ENCODE measurements at places on chromosomes 12 and 14.

GRCh38 chr12:39044754-39045153 is 139.4 kb upstream of the CPNE8 start:
- no peak overlapping the region for H3K4me3 ChIP-seq
- H3K4me1 ChIP-seq, result no peaks in the 10 kb centered on the region
- H3K27ac ChIP-seq, result no peak overlapping the region
- no peaks in the 10 kb centered on the region for H3K27me3 ChIP-seq

DNA sequence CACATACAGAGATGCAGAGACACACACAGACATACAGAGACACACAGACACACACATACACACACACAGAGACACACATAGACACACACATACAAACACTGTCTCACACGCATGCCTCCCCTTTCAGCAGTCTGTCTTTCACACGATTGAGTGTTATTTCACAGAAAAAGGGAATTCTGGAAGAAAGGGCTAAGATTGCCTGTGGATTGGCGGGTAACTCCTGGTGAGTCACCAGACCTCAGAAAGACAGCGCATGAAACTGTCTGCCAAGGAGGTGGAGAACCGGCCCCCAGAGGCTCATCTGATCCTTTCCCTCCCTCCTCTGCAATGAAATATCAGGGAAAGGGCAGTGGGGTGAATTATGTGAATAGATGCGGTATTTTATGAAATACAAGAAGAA is 127.2 kb upstream of the GSC start:
- no peak overlapping the region for H3K4me3 ChIP-seq
- H3K36me3 ChIP-seq, result no peaks in the 10 kb centered on the region
- H3K27ac ChIP-seq, result no peak overlapping the region
- no peaks in the 10 kb centered on the region for H3K4me1 ChIP-seq
- H3K27me3 ChIP-seq, result peaks cover 54% of the 10 kb centered on the region

GRCh38 chr14:75859746-75860145 is 122.0 kb downstream of the TGFB3 start:
- H3K36me3 ChIP-seq, result peaks cover 2% of the 10 kb centered on the region
- no peak for DNase-seq
- no peaks in the 10 kb centered on the region for H3K27me3 ChIP-seq
- H3K27ac ChIP-seq, result no peak overlapping the region
- H3K4me1 ChIP-seq, result peaks cover 31% of the 10 kb centered on the region
- no peak overlapping the region for H3K4me3 ChIP-seq

DNA sequence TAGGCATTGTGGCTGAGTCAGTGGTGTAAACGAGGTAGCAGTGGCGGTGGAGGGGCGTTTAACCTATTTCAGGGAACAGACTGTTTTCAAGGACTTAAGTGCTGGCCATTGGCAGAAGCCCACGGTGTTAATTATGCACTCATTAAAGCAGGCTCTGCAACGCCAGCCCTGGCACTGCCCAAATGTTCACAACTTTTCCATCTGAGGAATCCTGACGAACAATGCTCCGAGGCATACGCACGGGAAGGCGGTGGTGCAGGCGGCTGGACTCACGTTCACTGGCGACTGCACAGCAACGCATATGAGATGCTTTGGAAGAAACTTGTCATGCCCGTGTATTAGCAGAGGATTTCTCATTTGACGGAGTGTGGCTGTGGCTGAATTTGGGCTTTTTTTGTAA is 70.6 kb upstream of the SLC24A4 start:
- H3K27me3 ChIP-seq, result peaks cover 26% of the 10 kb centered on the region
- H3K4me3 ChIP-seq, result no peak overlapping the region
- H3K27ac ChIP-seq, result no peak overlapping the region
- DNase-seq, result no peak
- no peaks in the 10 kb centered on the region for H3K36me3 ChIP-seq
- no peaks in the 10 kb centered on the region for H3K4me1 ChIP-seq

GRCh38 chr14:101197595-101198397 is 294.3 kb upstream of the RTL1 start:
- no peak for DNase-seq
- no peaks in the 10 kb centered on the region for H3K27me3 ChIP-seq
- no peak overlapping the region for H3K27ac ChIP-seq
- no peaks in the 10 kb centered on the region for H3K36me3 ChIP-seq

GRCh38 chr14:60723116-60723906 is 840 bp downstream of the SIX4 start:
- H3K27ac ChIP-seq, result peak overlapping the region; percentile 80
- H3K4me3 ChIP-seq, result peak overlapping the region; percentile 78
- peaks cover 19% of the 10 kb centered on the region for H3K36me3 ChIP-seq
- no peaks in the 10 kb centered on the region for H3K27me3 ChIP-seq

- H3K27ac ChIP-seq, result no peak overlapping the region
- no peak overlapping the region for H3K4me3 ChIP-seq
- H3K27me3 ChIP-seq, result no peaks in the 10 kb centered on the region
- H3K36me3 ChIP-seq, result no peaks in the 10 kb centered on the region
- no peaks in the 10 kb centered on the region for H3K4me1 ChIP-seq
Measured at GRCh38 chr14:68722968-68723566, 69.8 kb downstream of the ZFP36L1 start.

DNA sequence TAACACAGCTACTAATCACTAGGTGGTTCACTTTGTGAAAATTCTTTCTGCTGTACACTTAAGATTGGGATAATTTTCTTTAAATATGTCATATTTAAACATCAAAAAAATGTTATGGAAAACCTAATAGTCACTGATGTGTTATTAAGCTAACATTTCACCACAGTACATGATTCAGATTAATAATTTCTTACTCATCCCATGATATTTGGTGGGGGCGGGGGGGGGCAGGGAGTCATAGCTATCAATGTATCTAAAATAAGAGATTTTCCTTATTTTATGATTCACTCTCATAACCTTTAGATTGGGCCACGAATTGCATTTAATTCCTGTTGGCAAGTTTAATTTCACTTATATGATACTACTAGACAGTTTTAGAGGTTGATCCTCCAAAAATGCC is 88.8 kb downstream of the KCNH5 start:
- no peaks in the 10 kb centered on the region for H3K4me1 ChIP-seq
- no peak overlapping the region for H3K4me3 ChIP-seq
- H3K27ac ChIP-seq, result no peak overlapping the region
- no peak for DNase-seq
- H3K27me3 ChIP-seq, result no peaks in the 10 kb centered on the region

DNA sequence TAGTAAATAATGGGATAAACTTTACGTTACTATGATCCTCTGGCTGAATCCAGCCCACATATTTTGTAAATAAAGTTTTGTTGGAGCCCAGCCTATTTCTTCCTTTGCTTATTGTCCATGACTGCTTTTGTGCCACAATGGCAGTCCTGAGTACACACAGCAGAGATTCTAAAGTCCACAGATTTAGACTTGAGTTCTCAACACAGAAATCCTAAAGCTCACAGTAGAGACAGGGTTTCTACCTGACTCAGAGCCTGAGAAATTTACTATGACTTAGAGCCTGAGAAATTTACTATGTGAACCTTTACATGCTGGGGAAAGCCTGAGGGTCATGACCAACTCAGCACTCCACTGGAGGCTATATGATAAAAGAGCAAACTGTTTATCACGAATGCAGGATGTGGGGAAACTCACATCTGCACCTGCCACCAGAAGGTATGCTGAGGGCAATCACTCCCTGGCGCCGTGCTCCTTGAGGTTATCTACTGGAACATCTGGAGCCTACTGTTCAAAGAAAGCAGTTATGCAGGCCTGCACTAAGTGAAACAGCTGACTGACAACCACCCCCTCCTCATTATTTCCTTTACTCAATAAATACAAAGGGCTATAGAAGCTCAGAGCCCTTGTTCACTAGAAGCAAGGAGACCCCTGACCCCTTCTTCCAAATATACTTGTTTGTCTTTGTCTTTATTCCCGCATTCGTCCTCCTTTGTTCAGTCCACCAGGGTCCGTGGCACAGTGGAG is 52.6 kb upstream of the BICD1 start:
- no peaks in the 10 kb centered on the region for H3K36me3 ChIP-seq
- no peak overlapping the region for H3K27ac ChIP-seq
- peak; percentile 60 for DNase-seq
- H3K4me3 ChIP-seq, result no peak overlapping the region
- H3K27me3 ChIP-seq, result no peaks in the 10 kb centered on the region

DNA sequence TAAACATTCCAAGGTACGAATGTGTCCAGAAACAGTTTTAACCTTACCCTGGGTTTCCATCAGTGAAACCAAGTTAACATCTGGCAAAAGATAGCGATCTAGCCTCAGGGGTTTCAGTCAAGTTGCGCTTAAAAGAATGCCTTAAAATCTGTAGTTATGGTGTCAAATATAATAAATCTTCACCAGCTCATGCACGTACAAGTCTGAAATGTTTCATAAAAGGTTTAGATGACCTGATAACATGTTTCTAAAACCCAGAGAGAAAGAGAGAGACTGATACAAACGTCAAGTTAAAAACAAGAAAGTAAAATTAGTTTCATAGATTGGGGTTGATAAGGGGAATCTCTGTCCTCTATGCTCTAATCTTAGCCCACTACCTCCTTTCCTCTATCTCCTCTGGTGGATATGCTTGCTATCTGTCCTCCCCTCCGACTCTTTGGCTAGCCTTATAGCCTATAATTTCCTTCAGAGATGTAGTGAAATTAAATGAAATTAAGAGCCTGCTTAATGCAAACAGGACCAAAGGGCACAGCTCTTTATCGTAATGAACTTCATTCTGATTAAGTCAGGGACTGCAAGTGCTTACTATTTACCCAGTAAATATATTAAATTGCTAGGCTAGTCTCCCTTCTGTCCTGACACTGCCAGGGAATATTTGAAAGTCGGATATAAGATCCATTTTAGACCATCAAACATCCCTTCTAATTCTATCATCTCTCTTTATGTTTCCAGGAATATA is 18.4 kb upstream of the FOS start:
- no peak overlapping the region for H3K4me3 ChIP-seq
- H3K36me3 ChIP-seq, result no peaks in the 10 kb centered on the region
- peak overlapping the region; percentile 41 for H3K27ac ChIP-seq
- H3K27me3 ChIP-seq, result no peaks in the 10 kb centered on the region

GRCh38 chr12:121578230-121579189 is 2.3 kb downstream of the KDM2B start:
- H3K4me1 ChIP-seq, result peaks cover 45% of the 10 kb centered on the region
- peak overlapping the region; percentile 86 for H3K4me3 ChIP-seq
- H3K36me3 ChIP-seq, result no peaks in the 10 kb centered on the region
- DNase-seq, result no peak

DNA sequence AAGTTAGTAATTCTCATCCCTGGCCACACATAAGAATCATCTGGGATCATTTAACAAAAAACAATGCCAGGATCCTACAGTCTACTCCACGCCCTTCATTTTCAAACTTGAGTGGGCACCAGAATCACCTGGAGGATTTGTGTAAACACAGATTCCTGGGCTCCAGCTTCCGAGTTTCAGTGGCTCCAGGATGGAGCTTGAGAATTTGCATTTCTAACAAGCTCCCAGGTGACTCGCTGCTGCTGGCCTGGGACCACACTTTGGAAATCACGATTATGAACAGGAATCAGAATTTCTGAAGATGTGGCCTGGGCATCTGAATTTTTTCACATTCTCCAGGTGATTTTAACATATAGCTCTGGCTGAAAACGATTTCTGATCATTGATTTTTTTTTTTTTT is 234.8 kb downstream of the CACNA1C start:
- DNase-seq, result no peak
- H3K4me1 ChIP-seq, result no peaks in the 10 kb centered on the region
- no peak overlapping the region for H3K4me3 ChIP-seq
- no peaks in the 10 kb centered on the region for H3K36me3 ChIP-seq
- H3K27ac ChIP-seq, result no peak overlapping the region

DNA sequence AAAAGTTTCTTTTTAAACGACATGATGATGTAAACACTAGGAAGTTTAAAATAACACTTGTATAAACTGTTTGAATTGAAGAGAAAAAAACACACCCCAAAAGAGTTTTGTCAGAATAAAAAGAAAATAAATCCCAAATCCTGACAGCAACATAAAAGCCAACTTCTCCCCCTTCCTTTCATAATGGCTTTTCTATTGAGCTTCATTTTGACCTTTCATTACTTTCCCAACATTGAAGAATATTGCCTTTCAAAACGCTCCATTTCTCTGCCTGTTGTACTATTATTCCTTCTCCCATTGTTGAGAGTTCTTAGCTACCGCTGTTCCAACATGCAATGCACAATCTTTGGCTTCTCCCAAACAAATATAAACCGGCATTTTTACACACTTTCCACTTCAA is 448.5 kb downstream of the BCAT1 start:
- H3K36me3 ChIP-seq, result no peaks in the 10 kb centered on the region
- no peak for DNase-seq
- H3K4me3 ChIP-seq, result no peak overlapping the region

- no peak for DNase-seq
- no peak overlapping the region for H3K4me3 ChIP-seq
- H3K27ac ChIP-seq, result no peak overlapping the region
- H3K27me3 ChIP-seq, result peaks cover 33% of the 10 kb centered on the region
- H3K4me1 ChIP-seq, result no peaks in the 10 kb centered on the region
- no peaks in the 10 kb centered on the region for H3K36me3 ChIP-seq
Measured at GRCh38 chr14:99325016-99325415, 53.0 kb upstream of the BCL11B start.

DNA sequence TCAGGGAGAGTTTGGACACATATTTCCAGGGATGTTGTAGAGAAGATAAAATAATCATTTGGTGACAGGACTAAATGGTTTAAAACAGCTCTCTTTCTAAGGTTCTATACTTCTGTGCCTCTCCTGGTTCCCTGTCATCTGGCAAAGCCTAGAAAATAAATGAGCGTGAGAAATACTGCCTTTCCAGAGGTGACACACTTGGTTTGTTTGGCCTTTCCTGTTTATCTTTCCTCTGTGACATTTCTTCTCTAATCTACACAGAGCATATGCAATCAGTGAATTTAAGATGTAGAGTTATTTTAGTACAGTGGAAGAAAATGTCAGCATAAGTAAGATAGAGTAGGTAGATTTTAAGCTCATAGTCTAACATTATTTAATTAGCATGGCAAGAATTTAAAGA is 22.0 kb upstream of the SSTR1 start:
- peaks cover 16% of the 10 kb centered on the region for H3K4me1 ChIP-seq
- DNase-seq, result no peak
- no peaks in the 10 kb centered on the region for H3K27me3 ChIP-seq
- no peak overlapping the region for H3K4me3 ChIP-seq
- no peaks in the 10 kb centered on the region for H3K36me3 ChIP-seq

DNA sequence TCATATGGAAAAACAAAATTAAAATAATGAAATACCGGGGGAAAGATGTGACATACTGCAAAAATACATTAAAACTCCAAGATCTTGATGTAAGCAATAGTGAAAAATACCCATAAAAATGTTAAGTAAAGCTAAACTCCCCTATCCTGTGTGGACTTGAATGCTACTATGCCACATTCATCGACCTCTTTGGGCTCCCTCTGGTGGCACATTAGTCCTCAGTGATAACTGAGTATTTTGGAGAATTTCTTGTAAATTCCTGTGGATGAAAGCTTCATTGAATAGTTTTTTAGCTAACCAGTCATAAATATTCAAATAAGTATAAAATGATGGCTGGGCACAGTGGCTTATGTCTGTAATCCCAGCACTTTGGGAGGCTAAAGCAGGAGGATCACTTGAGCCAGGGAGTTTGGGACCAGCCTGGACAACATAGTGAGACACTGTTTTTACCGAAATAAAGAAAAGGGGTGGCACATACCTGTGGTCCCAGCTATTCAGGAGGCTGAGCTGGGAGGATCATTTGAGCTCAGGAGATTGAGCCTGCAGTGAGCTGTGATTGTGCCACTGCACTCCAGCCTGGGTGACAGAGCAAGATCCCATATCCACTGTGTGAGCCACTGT is 42.4 kb upstream of the SGPP1 start:
- peak; percentile 36 for DNase-seq
- no peaks in the 10 kb centered on the region for H3K36me3 ChIP-seq
- no peaks in the 10 kb centered on the region for H3K27me3 ChIP-seq
- no peak overlapping the region for H3K27ac ChIP-seq

GRCh38 chr12:666766-667308 is 3.6 kb upstream of the NINJ2 start:
- no peak for DNase-seq
- H3K27ac ChIP-seq, result peak overlapping the region; percentile 43
- no peak overlapping the region for H3K4me3 ChIP-seq
- no peaks in the 10 kb centered on the region for H3K36me3 ChIP-seq
- no peaks in the 10 kb centered on the region for H3K27me3 ChIP-seq

Measured in PC-9 (cell line).